ENCODE measurements at places on chromosomes 7 and 10.

DNA sequence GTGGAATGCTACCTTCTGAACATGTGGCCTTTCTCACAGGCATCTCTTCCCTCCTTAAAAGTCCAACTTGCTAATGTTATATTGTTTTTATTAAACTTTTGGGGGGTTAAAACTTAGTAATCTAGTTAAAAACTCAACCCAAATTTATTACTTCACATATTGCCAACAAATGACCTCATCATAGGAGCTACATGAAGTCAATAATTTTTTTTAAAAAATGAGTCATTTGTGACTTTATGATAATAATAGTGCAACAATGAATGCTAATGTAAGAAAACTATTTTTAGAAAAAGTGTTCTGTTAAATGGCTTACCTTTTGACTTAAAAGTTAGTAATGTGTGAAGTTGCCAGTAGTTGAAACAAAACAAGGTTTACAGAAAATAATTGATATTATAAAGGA, 325.9 kb upstream of the FZD1 start:
- no peak for DNase-seq

GRCh38 chr7:106668861-106669524, 8.0 kb upstream of the CCDC71L start:
- no peak for DNase-seq

GRCh38 chr7:132438926-132439325, 137.3 kb downstream of the PLXNA4 start:
- DNase-seq: no peak

DNA sequence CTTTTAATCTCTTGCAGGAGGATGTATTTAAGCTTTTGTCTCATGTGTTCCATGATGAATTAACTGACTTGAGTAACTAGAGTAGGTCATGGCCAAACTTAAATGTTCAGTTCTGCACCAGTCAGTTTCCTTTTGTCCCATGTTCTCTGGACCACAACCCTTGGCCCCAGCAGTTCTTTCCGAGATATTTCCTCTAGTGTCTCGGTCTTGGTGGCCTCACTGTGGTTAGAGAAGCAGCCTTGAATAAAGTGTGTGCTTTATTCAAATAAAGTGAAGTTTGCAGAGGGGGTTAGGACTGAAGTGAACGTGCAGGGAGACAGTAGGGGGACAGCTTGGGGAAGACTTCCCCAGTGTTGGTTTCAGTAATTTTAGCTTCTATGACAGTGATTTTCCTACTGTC, 9.3 kb downstream of the ZNF212 start:
- DNase-seq: no peak

DNA sequence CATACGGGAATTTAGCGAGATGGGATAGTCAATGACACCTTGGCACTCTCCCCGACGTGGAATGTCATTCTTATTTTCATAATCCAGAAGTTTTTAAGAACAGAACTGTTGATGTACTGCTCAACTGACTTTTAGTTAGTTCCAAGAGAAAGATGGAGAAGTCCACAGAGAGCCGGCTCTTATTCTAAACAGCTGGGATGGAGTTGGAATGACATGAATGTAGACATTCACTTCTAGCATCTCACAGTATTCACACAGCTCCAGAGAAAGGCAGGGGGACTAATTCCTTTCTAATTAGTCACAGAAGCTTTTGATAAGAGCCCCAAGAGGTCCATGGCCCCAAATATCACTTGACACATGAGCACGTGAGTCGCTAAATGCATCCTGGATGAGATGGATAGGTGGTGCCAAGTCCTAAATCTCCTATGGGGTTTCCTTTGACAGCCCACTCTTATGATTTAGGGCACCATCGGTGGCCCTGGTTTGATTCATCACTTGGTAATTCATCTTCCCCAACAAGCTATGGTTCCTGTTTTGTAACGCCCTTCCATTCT, 420.3 kb upstream of the AUTS2 start:
- DNase-seq: no peak

DNA sequence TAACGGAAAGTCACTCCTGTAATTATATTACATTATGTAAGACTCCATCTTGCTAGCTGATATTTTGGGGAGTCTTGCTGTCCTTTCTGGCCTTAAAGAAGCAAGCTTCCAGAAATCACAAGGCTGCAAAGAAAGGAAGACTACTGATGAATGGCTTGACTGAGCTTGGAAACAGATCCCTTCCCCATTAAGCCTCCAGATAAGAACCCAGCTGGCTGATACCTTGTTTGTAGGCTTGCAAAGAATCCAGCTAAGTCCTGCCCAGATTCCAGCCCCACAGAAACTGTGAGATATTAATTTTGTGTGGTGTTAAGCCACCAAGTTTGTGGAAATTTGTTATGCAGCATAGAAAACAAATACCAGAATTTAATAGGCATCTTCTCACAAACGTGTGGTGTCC, 49.9 kb upstream of the TMEM106B start:
- DNase-seq: no peak

DNA sequence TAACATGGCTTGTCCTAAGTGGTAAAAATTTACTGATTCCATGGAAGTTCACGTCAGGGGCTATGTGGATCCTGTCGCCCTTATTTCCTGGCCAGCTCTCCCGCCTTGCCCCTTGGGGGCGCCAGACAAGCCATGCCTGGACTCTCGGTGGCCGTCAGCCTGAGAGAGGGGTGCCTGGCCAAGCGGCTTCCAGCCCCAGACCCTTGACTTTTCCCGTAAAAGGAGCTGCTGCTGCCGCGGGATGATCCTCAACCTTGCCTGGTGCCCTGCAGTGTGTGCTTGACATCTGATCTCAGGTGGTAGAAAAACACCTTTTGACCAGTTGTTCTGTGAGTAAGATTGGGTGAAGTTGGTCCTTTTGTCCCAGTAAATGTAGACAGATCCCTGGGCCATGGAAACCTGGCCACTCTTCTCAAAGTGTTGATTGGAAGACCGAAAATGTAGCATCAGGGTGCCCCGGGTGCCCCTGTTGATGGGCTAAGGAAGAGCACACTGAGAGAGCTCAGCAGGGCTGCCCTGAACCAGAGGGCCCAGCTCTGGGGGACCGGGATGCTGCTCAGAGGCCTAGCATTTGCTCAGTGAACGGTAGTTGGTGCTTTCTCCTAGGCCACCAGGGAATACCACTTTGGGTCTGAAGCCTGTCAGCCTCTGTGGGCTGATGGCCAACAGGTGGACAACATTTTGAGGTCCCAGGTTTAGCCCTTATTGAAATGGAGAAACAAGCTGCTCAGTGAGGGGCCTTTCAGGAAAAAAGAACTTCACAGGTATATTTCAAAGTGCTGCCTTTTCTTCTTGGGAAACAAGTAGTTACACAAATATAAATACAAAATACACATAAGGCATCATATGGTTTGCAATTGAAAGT, 162.5 kb downstream of the LRMDA start:
- no peak for DNase-seq

DNA sequence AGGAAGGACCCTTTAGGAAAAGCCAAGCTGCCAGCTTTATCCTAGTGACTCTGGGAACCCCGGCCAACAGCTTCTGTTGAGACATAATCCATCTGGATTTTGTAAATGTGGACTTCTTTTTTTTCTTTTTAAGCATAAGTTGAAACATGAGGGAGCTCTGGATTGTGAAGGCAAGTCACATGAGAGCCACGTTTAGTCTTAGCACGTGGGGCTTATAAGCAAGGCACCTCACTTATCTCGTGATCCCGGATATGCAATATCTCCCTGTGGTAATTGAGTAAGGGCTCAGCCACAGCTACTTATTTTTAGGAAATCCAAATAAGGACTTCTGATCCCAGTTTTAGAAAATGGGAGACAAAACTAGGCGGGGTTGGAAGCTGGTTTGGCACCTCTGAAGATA, 111.2 kb upstream of the PTN start:
- DNase-seq: no peak

- DNase-seq: no peak
Observed at GRCh38 chr7:149291781-149292461, 29.9 kb downstream of the ZNF783 start.

GRCh38 chr10:71457908-71458307, 61.2 kb downstream of the CDH23 start:
- DNase-seq: no peak

DNA sequence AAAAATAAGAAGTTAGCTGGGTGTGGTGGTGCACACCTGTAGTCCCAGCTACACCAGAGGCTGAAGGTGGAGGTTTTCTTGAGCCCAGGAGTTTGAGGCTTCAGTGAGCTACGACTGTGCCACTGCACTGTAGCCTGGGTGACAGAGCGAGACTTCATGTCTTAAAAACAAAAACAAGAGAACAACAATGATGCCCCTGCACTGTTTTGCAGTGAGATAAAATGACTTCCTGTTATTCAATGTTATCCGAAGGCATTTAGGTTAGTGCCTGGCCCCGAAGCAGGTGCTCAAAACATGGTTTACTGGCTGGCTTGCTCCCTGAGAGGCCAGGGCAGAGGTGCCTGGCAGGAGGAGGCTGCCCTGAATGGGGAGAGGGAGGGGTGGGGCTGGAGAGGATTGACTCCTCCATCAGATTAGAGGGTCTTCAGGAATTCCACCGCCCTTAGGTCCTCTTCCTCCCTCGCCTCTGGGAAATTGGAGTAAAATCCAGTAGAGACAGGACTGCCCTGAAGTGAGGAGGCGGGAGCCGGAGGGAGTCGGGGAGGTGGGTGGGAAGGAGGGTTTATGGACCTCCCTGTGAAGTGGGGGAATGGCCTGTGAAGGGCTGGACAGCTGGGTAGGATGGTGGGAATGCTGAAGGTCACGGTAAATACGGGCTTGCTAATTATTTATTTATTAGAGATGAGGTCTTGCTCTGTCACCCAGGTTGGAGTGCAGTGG, 6.8 kb upstream of the CLDN4 start:
- no peak for DNase-seq

- DNase-seq: peak; percentile 18
Observed at GRCh38 chr7:92835851-92836488, 403 bp downstream of the CDK6 start.

DNA sequence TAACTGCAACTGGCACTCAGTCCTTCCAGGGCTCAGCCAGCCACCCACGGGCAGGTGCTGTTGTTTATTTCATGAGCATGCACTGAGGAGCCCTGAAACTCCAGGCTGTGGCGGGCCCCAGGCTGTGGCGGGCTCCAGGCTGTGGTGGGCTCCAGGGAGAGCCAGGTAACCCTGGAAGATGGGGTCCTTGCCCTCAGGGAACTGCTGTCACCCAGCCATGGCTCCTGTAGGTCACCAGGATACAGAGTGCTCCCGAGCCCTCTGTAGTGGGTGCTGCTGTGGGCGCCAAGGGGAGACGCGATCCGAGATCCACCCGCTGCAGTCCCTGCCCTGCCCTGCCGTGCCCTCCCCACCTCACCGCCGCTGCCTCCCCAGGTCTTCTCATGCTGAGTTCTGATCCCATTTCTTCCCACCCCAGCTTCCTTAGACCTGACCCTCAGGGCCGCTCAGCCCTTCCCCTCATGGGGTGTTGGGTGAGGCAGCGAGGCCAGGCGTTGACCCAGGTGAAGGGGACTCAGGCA, 29.6 kb downstream of the LRRC27 start:
- DNase-seq: no peak

GRCh38 chr10:114680543-114681117, 22.6 kb upstream of the ABLIM1 start:
- DNase-seq: no peak

Data from activated gamma-delta T cell treated with Interleukin-2 at 50 U/mL for 16 hours (primary cell).